ENCODE measurements at places on chromosomes 3 and 15.
A peak's percentile ranks its signal among the peaks of the same experiment; 100 is the strongest.

GRCh38 chr3:119469418-119470189 lies 841 bp downstream of the POGLUT1 start:
- DNase-seq, result peak; percentile 35

DNA sequence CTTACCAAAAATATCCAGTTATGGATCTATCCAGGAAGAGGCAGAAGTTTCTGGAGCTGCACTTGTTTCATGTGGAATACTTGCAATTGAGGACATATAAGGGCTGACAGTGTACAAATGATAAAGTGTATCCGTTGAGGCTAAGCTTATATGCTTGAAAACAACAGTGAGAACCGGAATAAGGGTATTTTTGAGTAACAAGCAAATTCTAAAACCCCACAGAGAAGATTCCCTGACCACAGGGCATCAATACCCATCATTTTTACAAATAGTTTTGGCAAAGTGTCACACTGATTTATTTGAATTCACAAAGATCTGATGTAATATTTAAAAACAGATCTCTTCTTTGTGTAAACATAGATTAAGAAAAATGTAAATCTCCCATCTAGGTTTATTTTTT lies 208.4 kb downstream of the FMN1 start:
- DNase-seq, result no peak

- DNase-seq, result no peak
Observed at GRCh38 chr3:114743746-114744485, 403.2 kb downstream of the ZBTB20 start.

DNA sequence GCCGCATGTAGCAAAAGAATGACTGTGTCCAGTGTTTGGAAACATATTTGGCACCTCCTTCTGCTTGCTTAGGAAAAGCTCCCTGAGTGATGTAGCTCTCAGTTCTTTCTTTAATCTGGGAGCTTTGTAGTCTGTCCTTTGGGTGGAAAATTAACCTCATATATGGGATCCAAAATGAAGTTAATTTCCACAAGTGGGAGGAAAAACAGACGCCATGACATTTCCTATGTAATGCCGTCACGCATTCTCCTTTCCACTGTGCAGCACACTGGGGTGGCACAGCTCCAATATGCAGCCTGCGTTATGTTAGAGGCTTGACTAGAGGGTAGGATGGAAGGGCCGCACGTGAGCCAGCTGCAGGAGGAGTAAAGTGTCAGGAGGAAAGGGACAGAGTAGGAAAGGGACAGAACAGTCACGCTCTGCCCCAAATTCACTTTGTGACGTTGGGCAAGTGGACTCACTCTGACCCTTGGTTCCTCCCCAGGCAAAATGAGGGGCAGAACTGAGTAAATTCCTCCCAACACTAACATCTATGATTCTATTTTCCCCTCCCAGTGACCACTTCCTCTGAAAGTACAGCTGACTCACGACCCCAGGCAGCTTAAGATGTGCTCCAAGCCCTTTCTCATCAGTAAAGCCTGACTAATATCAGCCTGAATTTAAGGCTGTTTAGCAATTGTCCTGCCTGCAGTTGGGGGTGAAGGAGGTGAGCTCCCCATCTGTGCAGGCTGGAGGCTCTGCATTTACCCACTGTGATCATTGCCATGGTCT lies 176.5 kb upstream of the PFN2 start:
- DNase-seq, result peak; percentile 4

DNA sequence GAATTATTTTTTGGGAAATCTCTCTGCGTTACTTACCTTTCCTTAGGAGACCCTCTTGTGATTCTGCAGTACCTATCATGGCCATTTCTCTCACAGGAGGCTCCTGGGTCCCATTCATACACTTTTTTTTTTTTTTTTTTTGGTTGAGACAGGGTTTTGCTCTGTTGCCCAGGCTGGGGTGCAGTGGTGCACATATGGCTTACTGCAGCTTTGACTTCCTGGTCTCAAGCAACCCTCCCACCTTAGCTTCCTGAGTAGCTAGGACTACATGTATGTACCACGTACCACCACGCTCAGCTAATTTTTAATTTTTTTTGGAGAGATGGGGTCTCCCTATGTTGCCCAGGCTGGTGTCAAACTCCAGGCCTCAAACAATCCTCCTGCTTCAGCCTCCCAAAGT lies 36.1 kb downstream of the TRAK1 start:
- DNase-seq, result no peak

GRCh38 chr3:127670229-127670559 lies 2.6 kb upstream of the ABTB1 start:
- DNase-seq, result no peak

GRCh38 chr3:84108442-84108971 lies 850.3 kb upstream of the CADM2 start:
- peak; percentile 76 for DNase-seq

DNA sequence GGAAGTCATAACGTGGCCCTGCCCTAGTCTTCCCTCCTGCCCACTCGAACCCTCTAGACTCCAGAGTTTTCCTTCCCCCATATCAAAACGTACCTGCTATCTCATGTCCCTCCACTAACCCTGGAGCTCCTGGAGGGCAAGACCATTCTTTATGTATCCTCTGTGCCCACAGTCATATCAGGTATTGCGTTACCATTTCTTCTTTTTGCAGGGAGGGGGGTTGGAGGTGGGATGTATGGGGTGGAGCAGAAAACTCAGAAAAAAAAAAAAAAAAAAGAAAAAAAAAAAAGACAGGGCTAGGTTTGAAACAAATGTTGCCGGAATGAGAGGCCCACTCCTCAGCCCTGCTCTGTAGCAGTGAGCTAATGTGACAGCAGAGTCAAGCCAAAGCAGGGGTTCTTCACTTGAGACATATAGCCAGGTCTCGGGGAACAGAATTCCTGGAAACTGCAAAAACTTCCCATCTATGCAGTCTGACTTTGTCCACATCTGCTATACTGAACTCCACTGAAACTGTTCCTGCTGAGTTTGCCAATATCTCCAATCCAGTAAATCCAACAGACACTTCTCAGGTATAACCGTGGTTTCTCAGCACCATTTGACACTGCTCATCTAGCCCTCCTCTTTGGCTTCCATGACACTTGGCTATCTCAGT lies 31.1 kb downstream of the PARP16 start:
- DNase-seq, result no peak
